ENCODE measurements at places on chromosomes 12 and 14. TPM values are rescaled to one million over a fixed set of nuclear protein-coding genes. Genes with fewer than 3 reads are reported as not detected.

The CPNE6 gene
- not detected for polyA plus RNA-seq

The SDR9C7 gene
- not detected for polyA plus RNA-seq

The GSG1 gene
- 0.63 TPM for polyA plus RNA-seq

The SALL2 gene
- 34.6 TPM for polyA plus RNA-seq

The NR4A1 gene
- polyA plus RNA-seq, result 160 TPM

The DIO2 gene
- 1.1 TPM for polyA plus RNA-seq

The RASSF9 gene
- 19.6 TPM for polyA plus RNA-seq

The GPR84 gene
- polyA plus RNA-seq, result 0.22 TPM

The TMEM253 gene
- polyA plus RNA-seq, result 1.0 TPM

The WNT5B gene
- polyA plus RNA-seq, result 6.9 TPM

The PRKCH gene
- polyA plus RNA-seq, result 39.7 TPM

The PROX2 gene
- 3.2 TPM for polyA plus RNA-seq

The LHX5 gene
- polyA plus RNA-seq, result not detected

The KERA gene
- 0.22 TPM for polyA plus RNA-seq

The GPR65 gene
- polyA plus RNA-seq, result 0.91 TPM

The ADAM21 gene
- 0.96 TPM for polyA plus RNA-seq

- DNase-seq, result no peak
Observed at GRCh38 chr14:53613404-53614253, 343.0 kb downstream of the BMP4 start.

DNA sequence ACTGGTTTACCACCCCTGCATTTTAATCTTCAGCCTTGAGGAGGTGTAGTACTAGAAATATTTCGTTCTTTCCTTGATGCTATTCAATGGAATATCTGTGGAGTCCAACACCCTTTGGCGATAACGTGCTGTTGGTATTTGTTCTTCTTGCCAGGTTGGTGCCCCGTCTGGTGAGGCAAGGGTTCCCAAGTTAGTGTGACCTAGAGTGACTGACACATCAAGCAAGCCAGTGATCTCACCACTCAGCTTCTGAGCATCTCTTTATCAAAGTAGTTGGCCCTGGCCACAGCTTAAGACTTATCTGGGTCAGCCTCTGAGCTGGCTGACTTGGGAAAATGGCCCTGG, 60.2 kb downstream of the PLXNC1 start:
- DNase-seq, result no peak

DNA sequence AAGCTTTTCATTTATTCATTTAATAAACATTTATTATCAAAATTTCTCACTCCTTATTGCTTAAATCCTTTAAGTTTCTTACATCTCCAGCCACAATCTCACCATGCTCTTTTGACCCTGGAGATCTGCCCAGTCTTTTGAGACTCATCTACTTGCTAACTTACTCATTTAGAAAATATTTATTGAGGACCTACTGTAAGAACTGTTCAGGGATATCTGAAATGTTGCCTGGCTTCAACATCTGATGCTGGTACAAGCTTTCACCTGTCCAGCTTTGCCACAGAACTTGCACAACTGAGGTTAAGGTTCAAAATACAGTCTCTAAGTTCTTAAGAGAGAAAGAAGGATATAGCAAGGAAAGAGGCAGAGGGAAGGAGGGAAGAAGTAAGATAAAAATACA, 17.5 kb upstream of the GXYLT1 start:
- DNase-seq, result no peak

- no peak for DNase-seq
Observed at GRCh38 chr12:98504368-98504617, 11.1 kb upstream of the TMPO start.

- peak; percentile 19 for DNase-seq
Observed at GRCh38 chr12:12505544-12506495, 56.8 kb downstream of the DUSP16 start.

- DNase-seq, result peak; percentile 59
Observed at GRCh38 chr14:59320763-59321625, 132.5 kb downstream of the DAAM1 start.

GRCh38 chr12:13425766-13426165, 229.2 kb downstream of the EMP1 start:
- DNase-seq, result no peak

- no peak for DNase-seq
Observed at GRCh38 chr12:28378736-28379135, 188.5 kb downstream of the CCDC91 start.

GRCh38 chr14:56207626-56208292, 89.5 kb downstream of the PELI2 start:
- DNase-seq, result no peak

GRCh38 chr12:91113621-91114020, 2.3 kb upstream of the LUM start:
- no peak for DNase-seq

- DNase-seq, result no peak
Observed at GRCh38 chr12:34350092-34351041, 328.1 kb downstream of the ALG10 start.

DNA sequence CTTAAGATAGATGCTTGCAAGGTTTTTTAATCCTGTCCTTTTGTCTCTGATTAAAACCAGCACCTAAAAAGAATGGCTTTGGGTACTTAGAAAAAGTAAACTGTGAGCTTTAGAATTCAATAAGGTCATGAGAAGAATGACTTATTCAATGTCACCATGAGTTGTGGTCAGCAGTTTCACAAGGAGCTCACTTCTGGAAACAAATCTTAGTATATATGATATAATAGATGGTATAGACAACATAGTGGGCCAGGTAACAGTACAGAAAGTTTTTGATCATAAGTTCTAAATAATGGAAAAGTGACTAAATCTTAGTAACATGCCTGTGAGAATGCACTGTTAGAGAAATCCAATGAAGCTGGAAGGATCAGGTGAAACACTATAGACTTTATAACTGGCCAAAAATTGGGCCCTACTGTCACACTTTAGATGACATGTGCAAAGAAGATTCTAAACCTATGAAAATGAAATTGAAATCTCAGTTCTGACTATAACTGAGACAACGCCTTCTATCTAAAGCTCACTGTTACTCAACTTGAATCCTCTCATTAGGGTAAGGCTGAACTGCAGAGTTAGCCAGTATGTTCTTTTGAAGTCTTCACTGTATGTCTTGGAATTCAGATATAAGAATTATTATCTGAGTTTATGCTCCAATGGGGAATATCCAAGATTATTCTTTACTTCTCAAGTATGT, 42.4 kb upstream of the RAD51AP1 start:
- DNase-seq, result no peak

GRCh38 chr12:98243190-98243589, 272.2 kb upstream of the TMPO start:
- DNase-seq, result no peak

- DNase-seq, result no peak
Observed at GRCh38 chr12:26198742-26199141, 3.4 kb downstream of the SSPN start.

DNA sequence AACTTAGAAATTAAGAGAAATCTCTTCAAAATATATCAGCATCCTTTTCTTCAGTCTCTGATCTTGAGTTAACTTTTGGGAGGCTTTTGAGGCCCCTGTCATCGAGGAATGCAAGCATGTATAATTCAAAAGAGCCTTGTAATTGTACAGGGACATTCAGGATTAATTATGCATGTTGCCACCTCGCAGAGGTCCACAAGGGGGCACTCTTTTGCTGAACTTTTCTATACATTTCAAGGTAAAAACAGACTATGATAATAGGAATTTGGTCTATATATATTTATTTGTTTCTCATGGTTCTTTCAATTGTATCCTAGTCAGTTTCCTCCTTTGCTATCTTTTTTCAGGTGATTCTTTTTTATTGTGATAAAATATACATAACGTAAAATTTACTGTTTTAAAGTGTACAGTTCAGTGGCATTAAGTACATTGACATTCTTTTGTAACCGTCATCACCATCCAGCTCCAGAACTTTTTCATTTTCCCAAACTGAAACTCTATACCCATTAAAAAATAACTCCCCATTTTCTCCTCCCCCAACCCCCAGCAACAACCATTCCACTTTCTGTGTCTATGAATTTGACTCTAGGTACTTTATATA, 47.0 kb upstream of the SLC2A13 start:
- peak; percentile 15 for DNase-seq

DNA sequence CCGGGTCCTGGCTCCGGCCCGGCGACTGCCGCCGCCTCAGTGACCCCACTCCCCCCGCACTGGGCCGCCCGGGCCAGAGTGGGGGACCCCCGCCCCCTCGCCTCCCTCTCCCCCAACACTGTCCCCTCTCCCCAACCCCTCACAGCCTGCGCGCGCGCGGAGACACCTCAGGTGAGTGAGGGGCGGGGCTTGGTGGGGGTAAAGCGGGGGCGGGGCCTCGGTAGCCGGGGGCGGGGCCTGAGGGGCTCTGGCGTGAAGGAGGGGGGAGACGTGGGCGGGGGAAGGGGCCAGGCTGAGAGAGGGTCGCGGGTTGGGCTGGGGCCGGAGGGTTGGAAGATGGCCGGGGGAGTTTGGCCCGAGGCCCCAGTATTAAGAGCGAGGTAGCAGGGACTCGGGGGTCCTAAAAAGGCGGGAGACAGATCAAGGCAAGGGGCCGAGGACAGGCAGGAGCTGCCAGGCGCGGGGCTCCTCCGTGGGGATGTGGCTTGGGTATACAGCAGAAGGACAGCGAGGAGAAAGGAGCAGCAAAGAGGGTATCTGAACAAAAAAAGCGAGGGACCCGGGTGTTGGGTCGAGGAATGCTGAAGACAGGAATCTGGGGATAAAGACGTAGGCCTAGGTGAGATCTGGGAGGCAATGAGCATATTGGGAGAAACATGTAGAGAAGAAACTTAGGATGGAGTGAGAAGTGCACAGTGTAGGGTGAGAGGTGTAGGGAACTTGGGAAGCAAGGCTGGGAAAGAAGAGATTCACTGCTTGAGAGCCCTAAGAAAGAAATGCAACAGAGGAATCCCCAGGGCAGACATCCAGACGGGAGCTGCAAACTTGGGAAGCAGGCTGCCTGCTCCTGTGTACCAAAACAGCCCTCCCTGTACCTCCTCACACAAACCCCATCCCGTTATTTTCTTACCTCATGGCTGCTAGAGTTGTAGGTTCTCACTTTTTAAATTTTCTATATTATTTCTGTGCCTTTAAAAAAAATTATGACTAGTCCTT, 10.8 kb downstream of the SUOX start:
- peak; percentile 58 for DNase-seq

DNA sequence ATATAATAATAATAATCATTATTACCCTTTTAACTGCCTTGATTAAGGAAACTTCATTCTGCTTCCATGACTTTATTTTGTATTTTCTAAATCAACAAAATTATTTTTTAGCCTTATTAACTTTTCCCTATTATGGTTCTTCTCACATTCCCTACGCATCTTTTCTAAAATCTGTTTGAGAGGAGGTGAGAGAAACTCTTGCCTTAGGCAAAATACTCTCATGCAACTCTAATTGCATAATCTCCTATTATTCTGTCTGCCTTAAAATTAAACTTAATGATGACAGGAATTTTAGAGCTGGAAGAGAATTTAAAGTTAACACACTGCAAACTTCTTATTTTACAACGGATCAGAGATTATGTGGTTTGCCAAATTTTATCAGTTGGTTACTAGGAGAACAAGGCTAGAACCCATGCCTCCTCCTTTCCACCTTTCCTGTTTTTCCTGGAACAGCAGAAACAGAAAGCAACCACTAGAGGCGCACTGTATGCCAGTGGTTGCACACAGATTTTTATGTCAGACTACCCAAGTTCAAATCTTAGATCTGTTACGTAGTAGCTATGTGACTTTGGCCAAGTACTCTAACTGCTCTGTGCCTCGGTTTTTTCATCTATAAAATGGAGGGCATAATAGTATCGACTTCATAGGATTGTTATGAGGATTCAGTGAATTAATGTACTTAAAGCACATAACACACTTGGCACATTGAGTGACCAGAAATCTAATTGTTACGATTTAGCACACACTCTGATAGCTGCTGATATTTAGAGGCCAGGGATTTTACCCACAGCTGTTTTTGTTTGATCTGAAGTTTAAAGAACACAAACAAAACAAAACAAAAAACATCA, 4.3 kb upstream of the BRMS1L start:
- no peak for DNase-seq

GRCh38 chr12:115489253-115489652, 788.2 kb downstream of the MED13L start:
- DNase-seq, result no peak

DNA sequence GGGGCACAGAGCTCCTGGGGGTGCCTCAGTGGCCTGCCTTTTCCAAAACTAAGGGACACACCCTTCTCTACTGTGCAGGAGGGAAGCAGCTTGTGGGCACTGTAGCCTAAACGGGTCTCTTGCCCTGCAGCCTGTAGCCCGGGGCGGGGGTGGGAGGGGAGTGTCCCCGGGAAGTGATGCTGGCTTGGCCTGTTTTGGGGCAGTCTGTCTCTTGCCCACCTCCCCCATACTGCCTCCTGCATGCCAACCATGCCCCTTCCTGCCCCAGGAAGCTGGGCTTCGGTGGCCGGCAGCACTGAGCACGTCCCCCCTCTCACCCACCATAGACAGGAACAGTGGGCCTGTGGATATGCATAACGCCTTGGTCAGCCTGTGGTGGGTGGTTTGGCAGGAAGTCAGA, 43.4 kb downstream of the PRIMA1 start:
- DNase-seq, result no peak

DNA sequence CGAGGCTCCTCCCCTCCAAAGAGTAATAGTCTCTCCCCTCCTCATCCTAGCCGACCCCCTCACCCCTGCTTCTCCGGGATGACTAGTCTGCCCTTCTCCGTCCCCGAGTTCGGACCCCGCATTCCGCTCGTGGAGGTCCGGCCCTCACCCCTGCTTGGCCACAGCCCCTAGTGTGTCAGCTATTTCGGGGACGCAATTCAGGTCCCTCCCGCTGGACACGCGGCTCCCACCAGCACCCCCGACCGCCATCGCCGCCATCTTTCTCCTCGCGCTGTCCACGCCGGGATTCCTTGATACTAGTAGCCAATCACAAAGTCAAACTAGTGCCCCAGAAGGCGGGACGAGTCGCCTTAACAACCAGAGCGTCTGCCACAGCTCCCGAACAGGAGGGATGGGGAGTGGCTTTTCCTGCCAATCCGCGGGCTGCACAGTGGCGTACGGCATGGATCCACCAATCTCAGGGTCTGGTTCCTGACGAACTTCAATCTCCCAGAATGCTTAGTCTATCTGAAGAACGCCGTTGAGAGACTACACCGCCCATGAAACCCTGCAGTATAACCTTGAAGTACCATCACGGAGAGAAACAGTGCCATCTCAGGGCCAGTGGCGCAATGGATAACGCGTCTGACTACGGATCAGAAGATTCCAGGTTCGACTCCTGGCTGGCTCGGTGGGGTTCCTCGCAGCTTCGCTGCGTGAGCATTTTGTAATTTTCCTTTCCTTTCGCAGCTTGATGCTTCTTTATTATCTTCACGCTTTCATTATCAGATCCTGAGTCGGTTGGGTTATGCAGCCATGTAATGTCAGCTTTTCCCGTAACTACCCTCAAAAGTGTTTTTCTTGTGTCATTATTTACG, at the start of gene PRMT5:
Gene PRMT5 (minus strand): TSS at position 273 of the 857 bp plus-strand sequence. CDS start 15 bp downstream, at position 258.
- DNase-seq, result peak; percentile 100

Data from right lung (tissue), 10 donors.